ENCODE measurements at places on chromosomes 16 and 17. TPM values are rescaled to one million over a fixed set of nuclear protein-coding genes. Genes with fewer than 3 reads are reported as not detected.

The TEKT5 gene
- 0.17 TPM for total RNA-seq

The NSF gene
- 21.6 TPM for total RNA-seq

The KRT17 gene
- 0.99 TPM for total RNA-seq

The NOL3 gene
- 112 TPM for total RNA-seq

The PTX4 gene
- not detected for total RNA-seq

The CLCN7 gene
- total RNA-seq = 73.1 TPM

The KRTAP1-1 gene
- total RNA-seq = not detected

The KRTAP2-2 gene
- not detected for total RNA-seq

The CD300A gene
- not detected for total RNA-seq

The FA2H gene
- total RNA-seq = 39.3 TPM

The SCNN1B gene
- 0.67 TPM for total RNA-seq

The CCDC57 gene
- total RNA-seq = 27.2 TPM

The KCTD13 gene
- total RNA-seq = 12.8 TPM

The PYCARD gene
- total RNA-seq = 26.3 TPM

The CA7 gene
- not detected for total RNA-seq

The KCNH4 gene
- total RNA-seq = 0.29 TPM

The HOXB5 gene
- 1.6 TPM for total RNA-seq

The ARL5C gene
- total RNA-seq = not detected

The IL34 gene
- total RNA-seq = 0.39 TPM

The KCNAB3 gene
- 2.0 TPM for total RNA-seq

The SKA2 gene
- total RNA-seq = 164 TPM

The PRAC2 gene
- not detected for total RNA-seq

The SLC38A8 gene
- not detected for total RNA-seq

The ADAMTS18 gene
- 0.01 TPM for total RNA-seq
